ENCODE measurements at places on chromosomes 13 and 19. TPM values are rescaled to one million over a fixed set of nuclear protein-coding genes. Genes with fewer than 3 reads are reported as not detected.
A peak's percentile ranks its signal among the peaks of the same experiment; 100 is the strongest.

- no peak for DNase-seq
Measured at GRCh38 chr13:32936716-32937115, 79.5 kb upstream of the KL start.

- no peak for DNase-seq
Measured at GRCh38 chr13:54573186-54573585, 1544.6 kb downstream of the OLFM4 start.

DNA sequence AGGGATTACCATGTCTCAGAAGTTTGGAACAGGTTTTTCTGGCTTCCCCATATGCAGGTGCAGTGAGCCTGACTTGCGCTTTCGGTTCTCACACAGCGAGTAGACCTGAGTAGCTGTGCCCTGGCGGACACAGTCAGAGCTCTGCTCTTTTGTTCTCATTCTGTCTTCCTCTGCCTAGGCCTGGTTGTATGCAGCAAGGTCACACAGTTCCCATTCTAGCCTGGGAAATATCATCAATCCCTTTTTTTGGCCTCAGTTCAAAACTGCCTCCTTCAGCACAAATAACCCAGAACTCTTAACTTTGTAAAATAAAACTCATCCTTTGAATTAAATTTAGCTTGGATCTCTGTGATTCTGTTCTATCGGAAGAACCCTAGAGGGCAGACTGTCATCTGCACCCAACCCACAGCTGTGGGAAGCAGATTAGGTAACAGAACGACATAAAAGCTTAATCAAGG, 10.2 kb downstream of the OXGR1 start:
- no peak for DNase-seq

DNA sequence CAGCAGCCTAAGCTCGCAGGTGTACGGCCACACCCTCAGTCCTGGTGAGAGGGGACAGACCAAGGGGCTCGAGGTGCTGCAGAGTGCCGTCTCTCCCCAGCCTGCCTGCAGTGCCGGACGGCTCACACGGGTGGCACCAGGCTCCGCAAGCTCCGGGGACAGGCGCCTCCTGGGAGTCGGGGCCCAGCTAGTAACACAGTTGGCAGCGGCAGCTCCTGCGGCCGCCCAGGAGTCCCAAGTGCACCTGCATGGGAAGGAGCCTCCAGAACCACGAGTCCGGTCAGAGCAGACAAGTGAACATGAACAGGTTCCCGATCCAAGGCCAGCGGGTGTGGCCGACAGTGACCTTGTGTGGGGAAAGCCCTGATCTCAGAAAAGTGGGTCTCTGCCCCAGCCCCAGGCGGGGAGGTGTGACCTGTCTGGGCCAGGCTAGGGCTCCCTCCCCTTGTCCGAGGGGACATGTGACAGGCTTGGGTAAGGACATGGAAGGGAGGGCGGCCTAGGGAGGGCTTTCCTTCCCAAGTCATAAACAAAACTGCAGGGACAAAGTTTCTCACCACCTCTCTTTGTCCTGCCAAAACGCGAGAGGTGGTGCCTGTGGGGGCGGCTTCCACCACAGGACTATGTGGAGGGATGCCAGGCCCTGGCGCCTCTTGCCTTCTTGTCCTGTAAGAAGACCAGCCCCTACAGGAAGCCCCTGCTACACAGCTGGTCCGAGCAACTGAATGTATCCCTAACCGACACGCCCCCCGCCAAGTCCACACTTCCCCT, 46.5 kb downstream of the MLLT1 start:
- peak; percentile 67 for DNase-seq

DNA sequence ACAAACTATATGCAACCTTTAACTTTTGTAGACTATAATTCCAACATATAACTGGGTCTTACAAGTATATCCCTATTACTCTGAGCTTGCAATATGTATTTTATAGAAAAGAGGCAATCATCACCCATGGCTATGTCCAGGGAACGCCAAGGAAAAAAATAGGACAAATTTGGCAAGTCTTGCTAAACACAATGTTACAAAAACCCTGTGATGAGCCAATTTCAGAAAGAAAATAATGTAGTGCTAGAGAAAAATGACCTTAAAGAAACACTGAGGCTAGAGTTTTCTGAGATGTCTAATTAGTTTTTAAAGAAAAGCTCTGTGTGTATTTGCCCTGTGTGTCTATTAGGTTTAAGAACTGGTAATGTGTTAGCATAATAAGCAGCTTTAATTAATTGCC, 68.0 kb upstream of the FREM2 start:
- DNase-seq, result no peak

DNA sequence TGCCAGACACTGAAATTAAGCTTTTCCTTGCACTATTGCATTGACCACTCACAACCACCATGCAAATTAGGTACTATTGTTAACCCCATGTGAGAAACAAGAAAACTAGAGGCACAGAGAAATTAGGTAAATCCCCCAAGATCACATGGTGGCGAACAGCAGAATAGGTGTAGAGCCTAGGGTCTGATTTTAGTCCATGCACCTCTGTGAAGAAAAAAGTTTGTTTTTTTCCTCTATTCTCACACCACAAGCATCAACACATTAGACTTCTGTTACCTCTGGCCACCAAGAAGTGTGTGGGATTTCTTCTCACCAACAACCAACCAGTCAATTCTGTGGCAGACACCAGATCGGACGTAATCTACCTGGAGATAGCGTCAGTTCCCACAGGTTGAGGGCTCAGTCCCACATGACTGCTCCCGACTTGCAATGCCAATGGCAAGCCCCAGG, 391.9 kb downstream of the COG6 start:
- DNase-seq, result no peak

DNA sequence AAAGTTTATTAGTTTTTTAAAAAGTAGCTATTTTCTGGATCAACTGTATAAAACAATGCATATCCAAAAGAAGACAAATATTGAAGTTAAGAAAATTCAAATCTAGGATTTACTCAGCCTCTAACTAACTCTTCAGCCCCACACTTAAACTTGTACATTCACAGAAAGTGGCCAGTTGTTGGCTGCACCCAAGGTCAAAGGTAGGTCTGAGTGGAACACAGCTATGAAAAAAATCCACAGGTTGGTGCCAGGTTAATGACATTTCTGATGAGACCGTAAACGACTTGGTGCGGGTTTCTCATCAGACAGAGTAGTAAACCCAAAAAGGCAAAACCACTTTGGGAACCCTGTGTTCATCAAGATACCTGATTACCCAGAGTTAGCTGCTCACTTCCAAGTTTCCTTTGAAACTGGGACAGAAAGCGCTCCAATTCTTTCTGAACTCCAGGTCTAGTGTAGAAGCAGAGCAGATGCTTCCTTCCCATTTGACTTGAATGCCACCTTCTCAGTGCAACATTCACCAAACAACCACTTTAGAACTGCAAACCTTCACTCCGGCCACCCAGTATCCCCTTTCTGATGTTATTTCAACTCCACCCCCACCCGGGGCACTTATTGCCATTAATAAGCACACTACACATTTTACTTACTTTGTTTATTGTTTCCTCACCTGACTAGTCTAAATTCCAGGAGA, 208.3 kb upstream of the STARD13 start:
- no peak for DNase-seq

GRCh38 chr19:51146751-51147150, 4.7 kb downstream of the SIGLEC7 start:
- no peak for DNase-seq

GRCh38 chr13:110012102-110012739, 225.8 kb upstream of the IRS2 start:
- no peak for DNase-seq

- no peak for DNase-seq
Measured at GRCh38 chr13:71491010-71491409, 376.0 kb downstream of the DACH1 start.

DNA sequence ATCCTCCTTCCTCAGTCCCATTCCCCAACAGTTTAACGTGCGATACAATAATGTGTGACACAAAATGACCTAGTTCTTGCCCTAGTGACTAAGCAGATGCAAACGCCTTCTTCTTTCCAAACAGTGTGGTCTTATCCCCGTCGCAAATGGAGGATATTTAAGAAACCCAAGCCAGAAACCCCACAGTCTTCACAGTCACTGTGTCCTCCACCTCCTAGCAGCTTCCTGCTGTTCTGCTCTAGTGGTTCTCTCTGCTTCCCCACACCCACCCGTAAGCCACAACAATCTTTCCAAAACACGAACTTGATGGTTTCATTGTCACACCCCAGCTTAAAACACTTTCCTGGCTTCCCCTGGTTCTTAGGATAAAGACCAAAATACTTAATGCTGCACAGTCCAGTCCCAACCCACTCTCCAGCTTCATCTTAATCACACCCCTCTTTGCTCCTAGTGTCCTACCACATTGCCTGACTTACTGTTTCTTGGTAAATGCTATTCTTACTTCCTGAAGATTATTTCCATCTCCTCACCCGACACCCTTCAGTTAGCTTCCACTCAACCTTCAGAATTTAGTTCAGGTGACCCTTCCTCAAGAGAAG, 32.3 kb downstream of the ITM2B start:
- DNase-seq, result no peak

Gene BTBD2
- 51.2 TPM for total RNA-seq

Gene PCDH9
- total RNA-seq, result 0.51 TPM

Gene ZNF256
- total RNA-seq, result 0.51 TPM
